ENCODE measurements at places on chromosomes 2 and 18.

DNA sequence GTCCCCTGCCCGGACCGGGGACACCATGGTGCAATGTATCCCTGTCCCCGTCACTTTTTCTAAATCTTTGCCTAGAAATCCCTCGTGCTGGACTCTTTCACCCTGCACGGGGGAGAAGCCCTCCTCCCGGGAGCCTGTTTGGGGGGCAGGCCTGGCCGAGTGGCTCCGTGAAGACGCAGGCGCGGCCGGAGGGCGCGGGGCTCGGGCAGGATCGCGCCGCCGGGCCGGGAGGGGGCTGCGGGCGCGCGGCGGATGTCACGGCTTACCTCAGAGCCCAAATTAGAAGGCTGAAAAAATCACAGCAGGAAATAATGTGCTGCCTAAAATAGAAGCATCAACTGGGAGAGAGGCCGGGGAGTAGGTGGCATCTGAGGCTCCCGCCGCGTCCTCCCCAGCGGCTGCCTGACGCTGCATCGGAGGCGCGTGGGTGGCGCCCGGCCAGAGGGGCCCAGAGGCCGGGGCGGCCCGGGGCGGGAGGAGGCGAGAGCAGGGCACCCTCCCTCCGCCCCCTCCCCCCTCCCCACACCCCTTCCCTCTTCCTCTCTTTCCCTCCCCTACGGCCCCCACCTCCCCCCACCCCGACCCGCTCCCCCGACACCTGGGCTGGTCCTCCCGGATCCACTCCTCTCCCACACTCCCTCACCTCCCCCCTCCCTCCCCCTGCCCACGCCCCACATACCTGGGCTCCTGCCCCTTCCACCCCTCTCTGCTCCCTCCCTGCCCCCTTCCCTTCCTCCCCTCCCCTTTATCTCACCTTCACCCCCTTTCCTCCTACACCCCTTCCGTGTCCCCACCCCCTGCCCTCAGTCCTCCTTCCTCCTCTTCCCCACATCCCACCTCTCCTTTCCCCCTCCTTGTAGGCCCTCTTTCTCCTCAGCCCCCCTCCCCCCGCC is 51.9 kb downstream of the SLC4A1AP start:
- DNase-seq, result no peak

DNA sequence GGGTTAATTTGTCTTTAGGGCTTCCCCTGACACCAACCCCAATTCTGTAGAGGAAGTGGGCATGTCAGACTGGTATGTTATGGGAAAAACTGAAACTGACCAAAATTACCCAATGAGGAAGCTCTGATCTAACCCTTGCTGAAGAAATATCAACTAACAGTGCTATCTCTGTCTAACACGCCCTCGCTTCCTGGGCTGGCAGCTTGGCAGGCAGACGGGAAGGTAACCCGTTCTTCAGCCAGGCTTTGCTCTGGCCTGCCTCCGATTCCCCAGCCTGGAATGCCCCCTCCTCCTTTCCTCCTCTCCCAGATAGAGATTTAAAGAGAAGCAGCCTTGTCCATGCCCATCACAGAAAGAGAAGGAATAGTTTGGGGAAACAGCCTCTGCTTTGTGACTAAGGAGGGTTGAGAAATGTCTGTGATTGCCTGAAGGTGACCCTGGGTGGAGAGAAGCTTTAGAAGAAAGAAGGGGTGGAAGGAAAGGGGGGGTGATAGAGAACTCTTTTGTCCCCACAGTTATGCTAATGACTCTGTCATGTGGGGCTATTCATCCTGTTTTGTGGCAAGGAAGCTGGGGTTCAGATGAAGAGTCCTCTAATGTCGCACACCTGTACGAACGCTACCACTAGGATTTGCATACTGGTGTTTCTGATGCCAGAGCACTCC is 15.4 kb downstream of the HK2 start:
- peak; percentile 95 for DNase-seq

GRCh38 chr2:134142903-134143302 is 111.0 kb upstream of the MGAT5 start:
- no peak for DNase-seq

GRCh38 chr2:180840641-180841040 is 139.8 kb upstream of the UBE2E3 start:
- no peak for DNase-seq

DNA sequence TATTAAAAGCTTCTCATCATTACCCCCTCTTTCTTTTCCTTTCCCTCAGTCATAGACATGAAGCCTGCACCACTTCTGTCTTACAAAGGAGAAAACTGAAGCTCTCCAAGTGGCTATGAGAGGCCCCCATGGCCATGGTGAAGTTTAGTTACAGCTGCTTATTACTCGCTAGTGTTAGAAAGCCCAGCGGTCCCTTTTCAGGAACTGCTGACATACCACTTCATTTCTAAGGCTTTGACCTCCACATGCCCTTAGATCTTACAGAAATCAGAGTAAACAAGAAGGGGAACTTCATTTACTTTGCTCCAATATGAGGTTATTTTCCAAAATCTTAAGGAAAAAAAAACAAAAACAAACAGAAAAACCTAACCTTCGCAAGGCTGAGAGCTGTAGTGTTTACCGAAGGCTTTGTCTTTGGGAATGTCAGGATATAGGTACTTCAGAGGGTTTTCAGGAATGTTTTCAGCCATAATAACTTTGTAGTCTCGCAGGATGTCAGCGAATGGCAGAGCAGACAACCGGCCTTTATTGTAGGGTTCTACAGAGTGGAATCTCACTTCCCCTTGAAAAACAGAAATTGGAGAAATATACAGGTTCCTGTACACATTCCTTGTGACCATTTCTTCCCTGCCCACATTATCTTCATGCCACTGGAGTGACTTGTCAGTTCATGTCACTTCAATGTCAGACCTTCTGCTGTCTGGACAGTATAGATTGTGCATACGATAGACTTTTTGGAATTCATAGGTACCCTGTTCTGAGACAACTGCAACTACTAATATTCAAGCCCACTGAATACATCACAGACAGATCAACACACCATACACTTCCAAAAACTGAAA is 18.8 kb upstream of the STAT1 start:
- DNase-seq, result peak; percentile 59

- DNase-seq, result no peak
These were observed 16.6 kb downstream of the LRP2 start for GRCh38 chr2:169345486-169346437.

GRCh38 chr18:2002151-2002550 is 569.2 kb downstream of the METTL4 start:
- no peak for DNase-seq

Measured in CD14-positive monocyte (primary cell).